Upper lobe of left lung (tissue), 6 donors: ENCODE measurements at places on chromosomes 1 and 21.

GRCh38 chr1:184930645-184931044, 43.7 kb downstream of the NIBAN1 start:
- DNase-seq = no peak

GRCh38 chr1:204110894-204111633, 38.1 kb downstream of the SOX13 start:
- no peak for DNase-seq

DNA sequence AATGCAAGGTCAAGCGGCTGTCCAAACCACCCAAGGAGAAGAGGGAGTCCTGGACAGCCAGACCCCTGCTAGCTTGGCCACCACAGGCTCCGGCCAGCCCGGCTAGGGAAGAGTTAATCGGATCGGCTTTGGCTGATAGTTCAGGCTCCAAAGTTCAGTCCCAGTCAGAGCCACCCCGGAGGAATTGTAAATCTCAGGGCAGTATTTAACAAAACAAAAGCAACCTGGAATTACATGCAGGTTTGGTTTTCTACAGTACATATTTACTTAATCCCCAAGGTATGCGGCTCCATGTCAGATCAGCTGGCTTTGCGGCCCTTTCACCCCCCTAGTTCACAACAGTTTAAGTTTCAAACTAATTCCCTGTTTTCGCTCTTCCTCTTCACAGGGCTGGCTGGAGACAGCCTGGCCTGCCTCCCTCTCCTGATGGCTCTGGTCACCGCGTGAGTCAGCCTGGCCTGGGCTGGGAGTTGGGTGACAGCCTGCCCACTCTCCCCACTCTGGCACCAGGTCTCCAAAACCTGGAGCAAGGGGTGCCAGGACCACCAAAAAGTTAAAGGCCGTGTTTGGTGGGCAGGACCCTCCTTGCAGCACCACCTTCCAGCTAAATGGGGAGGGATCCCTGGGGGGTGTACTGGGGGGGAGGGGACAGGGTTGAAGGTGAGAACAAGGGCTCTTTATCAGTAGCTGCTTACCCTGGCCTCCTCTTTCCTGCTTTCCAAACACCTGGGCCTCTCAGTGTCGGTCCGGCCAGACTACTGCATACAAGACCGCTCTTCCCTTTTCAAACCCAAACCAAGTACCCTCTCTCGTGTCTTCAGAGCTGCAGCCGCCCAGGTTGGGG, 1.9 kb downstream of the DHRS3 start:
- peak; percentile 71 for DNase-seq

DNA sequence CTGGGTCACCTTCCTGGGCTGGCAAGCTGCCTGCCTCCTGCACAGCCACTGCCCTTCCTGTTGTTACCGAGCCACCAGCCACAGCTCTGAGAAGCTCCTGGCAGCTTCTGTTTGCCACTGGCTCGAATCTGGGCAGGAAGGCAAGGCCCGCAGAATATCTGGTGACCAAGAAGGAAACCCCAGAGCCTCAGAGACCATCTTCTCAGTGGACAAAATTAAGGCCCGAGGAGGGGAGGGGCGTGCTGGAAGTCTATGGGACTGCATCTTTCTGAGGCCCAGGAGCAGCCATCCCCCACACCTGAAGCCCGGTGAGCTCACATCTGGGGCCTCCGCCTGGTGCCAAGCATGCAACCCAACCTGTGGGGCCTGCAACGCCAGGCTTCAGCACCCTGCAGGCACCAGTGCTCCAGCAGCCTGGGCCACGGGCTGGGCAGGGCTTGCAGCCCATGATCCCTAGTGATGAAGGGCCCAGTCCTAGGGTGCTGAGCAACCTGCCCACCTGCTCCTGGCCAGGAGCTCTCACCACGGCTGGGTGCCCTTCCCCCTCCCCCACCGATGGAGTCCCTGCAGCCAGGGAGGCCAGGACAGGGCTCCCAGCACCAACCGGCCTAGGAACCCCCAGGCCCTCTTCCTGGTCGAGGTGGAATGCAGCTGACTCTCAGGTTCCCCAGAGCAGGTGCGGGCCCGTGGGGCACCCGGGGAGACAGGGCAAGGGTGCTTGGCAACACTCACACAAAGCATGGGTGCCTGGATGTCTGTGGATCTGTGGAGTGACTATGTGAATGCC, 879 bp downstream of the CPTP start:
- peak; percentile 66 for DNase-seq

DNA sequence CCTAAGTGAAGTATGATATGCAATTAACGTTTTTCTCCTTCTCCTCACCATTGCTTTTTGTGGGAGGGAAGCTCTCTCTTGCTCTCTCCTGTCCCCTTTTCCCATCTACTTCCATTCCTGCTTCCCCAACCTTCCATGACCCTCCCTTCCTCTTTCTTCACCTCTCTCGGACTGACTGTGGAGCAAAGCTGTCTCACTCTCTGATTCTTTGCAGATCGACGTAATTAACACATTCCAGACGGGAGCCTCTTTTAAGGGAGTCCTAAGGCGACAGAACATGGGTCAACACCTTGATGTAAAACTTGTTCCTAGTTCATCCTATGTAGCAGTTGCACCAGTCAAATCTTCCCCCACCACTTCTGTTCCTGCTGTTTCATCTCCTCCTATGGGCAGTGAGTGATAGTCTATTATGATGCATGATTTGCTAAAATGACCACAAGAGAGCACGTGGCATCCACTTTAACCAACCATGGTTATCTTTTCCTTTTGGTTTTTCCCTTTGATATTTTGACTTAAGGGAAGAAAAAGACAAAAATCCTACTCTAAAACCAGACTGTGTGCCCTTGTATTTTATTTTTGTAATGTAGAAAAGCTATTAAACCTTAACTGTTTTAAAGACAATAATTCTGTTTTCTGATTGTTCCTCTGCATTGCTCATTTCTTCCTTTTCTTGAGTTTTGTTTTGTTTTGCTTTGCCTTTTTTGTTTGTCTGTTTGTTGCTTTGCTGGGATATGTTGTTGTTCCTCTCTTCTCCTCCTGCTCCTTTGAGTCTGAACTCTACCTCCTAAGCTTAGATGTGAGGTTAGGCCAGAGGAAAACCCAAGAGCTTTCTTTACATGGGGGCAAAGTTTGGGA, 31.7 kb upstream of the LAX1 start:
- DNase-seq = no peak

GRCh38 chr1:14924455-14925331, 228.9 kb upstream of the TMEM51 start:
- peak; percentile 39 for DNase-seq

- peak; percentile 63 for DNase-seq
Measured at GRCh38 chr1:25556791-25557476, 13.5 kb downstream of the LDLRAP1 start.

DNA sequence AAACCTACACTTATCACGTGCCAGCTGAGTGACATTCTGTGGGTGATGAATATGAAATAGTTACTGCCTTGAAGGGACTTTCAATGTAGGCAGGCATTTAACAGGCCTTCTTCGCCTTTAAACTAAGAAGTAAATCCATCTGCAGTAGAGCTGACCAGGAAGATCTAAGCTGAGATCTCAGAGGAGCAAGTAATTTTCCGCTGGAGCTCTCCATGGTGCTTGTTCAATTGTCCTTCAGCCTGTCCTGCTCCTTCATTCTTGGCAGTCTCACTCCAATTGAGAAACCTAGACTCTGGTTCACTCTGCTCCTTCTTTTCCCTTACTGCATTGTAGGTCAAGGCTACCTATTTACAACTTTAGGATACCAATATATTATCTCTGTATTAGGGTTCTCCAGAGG, 183.5 kb downstream of the HMCN1 start:
- DNase-seq = peak; percentile 28

DNA sequence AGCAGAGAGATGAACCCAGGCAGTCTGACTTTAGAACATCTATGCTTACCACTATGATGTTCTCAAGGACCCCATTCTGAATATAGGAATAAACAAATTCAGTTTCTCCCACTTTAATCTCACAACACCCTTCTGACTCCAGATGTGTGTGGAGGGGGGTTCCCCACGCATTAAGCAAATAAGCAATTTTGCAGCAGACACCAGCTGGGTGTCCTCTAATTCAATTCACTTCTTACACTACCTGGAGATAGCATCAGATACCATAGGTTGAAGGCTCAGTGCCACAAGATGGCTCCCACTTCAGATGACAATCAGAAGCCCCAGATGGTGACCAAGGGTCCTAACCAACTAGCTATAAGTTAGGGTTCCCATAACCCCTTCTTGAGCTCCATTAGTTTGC, 30.3 kb upstream of the CEP350 start:
- DNase-seq = no peak

DNA sequence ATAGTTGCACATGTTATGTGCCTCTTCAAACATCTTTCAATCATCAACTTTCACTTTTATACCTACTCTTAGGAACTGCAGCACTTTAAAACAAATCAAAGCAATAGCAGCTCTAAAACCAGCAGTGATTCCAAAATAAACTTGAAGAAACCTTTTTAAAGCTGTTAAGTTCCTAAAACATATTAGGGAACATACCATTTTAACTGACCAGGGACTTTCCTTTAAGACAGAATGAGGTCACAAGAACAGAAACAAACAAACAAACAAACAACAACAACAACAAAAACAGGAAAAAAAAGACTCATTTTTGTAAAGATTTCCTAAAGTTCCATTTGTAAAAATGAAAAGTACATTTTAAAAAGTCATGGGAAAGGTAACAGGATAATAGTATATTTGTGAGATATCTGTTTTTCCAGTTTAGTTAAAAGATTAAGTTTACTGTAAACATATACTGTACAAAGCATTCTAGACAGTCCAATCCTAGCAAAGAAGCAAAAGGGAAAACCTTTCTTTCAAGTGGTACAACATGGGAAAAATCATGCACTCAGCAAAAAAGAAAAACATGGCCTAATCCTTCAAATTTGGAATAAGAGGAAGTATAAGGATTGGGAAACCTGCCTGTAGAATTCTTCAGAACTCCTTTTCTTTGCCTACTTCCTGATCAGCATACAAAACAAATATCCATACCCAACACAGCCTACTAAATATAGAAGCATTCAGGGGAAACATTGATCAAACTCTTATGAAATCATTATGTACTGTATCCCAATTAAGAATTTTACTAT, 45.5 kb downstream of the EPS15 start:
- no peak for DNase-seq

DNA sequence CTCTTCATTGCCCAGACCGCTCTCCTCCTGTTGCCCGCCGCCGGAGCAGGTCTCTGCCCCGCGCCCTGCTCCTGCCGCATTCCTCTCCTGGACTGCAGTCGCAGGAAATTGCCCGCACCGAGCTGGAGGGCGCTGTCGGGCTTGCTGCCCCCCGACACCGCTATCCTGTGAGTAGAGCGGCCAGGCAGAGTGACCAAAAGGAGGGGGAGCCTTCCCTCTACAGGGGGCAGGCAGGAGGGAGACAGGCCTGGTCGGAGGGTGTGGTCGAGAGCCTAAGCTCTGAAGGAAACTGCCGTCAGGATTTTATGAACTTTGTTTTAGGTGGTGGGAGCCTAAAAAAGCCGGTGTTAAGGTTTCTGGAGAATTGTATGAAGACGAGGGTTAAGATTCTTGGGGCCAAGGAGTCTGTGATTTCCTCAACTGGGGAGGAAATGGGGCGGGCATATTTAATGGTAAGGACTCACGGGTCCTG, 517 bp downstream of the LRIG2 start:
- peak; percentile 68 for DNase-seq

GRCh38 chr1:179205284-179205683, 24.2 kb downstream of the ABL2 start:
- DNase-seq = no peak

GRCh38 chr1:24770881-24771280, 25.6 kb downstream of the CLIC4 start:
- DNase-seq = no peak

- DNase-seq = no peak
Measured at GRCh38 chr1:243433737-243434370, 178.0 kb downstream of the SDCCAG8 start.

DNA sequence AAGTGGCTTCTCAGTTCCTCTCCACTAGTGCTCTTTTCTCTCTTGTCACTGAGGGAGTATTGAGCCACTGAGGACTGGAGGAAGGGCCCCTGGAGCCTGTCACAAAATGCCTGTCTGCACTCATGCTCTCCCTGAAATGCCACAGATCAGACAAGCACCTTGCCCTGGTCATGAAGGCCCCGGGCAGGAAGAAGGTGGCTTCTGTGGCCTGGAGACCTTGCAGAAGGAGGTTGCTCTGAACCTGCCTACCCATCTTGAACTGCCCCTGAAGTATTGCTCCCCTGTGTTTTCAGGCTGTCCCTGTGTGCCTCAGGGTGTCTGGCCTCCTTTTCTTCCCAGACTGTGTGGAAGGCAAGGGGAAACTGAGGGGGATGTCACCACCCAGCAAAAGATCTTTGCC, 3.1 kb downstream of the PKP1 start:
- no peak for DNase-seq

- no peak for DNase-seq
Measured at GRCh38 chr1:241551759-241552638, 19.8 kb downstream of the KMO start.

DNA sequence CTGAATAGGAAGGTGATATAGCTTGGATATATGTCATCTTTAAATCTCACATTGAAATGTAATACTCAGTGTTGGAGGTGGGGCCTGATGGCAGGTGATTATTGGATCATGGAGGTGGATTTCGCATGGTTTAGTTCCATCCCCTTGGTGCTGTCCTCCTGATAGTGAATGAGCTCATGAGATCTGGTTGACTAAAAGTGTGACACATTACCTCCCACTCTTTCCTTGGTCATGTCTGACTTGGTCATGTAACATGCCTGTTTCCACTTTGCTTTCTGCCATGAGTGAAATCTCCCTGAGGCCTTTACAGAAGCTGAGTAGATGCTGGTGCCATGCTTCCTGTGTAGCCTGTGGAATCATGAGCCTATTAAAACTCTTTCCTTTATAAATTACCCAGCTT, 664.5 kb upstream of the NR5A2 start:
- DNase-seq = no peak

DNA sequence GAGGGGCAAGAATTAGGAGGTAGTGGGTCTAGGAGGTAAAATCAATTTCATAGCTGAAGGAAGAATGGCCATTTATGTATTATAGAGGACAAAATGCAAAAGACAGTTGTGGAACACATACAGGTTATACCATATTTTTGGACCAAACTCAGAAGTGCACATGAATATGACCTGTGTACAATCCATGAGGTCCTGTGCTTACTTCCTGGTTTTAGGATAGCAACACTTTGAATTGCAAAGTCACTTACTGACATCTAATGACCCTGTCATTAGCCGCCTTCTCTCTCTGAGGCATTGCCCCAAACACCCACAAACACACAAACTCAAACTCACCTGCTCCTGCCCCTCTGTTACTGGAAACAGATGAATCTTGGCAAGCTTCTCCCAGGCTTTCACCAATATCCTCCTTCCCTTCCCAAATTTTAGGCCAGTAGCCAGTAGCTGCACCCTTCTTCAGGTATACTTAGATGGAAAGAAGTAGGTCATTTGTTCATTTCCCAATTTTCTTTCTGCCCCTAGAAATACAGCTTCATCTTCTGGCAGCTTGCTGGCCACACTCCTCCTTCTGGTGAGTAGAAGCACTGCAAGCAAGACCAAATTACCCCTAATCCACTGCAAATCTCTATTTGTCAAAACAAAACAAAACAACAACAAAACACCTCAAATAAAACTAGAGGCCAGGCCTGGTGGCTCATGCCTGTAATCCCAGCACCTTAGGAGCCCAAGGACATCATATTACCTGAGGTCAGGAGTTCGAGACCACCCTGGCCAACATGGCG, 13.7 kb upstream of the RPL5 start:
- DNase-seq = no peak
